ENCODE measurements at places on chromosomes 7 and 10.

- DNase-seq, result no peak
Measured at GRCh38 chr7:144027070-144027469, 21.7 kb upstream of the OR2A5 start.

DNA sequence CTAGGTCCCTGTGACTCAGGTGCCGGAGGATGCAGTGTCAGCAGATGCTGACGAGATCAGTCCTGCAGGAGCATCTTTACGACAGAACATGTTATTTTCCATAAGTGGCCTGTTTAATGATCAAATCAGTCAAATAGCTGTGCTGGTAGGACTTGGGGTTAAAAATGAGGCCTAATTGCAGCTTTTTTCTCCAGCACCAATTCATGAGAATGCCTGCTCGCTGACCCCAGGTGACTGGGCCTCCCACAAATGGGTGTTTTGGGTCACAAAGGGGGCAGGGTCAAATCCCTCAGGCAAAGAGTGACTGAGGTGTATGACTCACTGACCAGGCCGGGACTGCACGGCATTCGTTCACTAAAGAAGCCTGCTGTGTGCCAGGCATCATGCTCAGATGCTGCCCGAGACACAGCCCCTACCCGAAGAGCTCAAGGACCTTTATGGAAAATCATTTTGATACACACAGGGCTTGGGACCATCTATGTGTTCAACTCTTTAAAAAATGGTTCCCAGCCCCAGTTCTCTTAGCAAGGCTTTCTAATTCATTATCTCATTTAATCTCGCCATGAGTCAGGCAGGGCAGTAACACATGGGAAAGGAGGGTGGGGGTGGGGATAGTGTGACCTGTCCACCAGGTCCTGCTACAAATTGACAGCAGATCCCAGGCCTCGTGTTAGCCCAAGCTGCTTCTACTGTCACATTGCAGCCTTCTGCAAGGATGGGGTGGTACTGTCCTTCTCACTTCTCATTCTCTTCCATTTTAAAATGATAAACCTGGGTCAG, 21.1 kb downstream of the ZNF775 start:
- DNase-seq, result no peak

DNA sequence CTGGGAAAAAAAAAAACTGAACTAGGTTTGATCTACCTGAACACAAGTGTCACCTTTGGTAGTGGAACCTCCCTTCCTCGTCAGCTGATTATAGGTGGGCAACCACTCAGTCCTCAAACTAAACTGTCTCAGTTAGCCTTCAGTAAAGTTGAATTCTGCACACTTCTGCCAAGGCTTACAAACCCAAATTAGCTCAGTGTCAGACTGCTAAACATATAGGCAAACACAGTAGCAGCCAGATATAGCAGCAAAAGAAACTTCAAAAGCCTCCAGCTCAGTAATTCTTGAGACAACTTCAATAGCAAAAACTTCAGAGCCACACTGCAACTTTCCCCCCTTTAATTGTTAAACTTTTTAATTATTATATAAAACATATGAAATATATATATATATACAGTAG, 956.9 kb downstream of the XPNPEP1 start:
- DNase-seq, result no peak

- no peak for DNase-seq
Measured at GRCh38 chr7:83204715-83205114, 42.0 kb upstream of the PCLO start.

- no peak for DNase-seq
Measured at GRCh38 chr10:124641282-124642087, 102.7 kb downstream of the FAM53B start.

DNA sequence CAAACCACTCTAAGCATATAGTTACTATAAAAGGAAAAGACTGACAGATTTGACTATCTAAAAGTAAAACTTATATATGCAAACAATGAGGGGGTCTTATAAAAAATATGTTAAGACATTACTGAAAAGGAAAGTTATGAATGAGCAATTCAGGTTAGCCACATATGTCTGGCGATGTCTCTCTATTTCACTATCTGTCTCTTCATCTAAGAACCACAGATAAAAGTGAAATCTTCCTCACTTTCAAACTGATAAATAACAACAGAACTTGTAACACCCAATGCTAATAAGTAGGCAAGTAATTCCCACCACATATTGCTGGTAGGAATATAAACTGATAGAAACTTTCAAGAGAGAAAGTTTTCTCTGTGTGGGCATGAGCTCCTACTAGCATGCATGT, 138.2 kb downstream of the CHCHD3 start:
- no peak for DNase-seq

DNA sequence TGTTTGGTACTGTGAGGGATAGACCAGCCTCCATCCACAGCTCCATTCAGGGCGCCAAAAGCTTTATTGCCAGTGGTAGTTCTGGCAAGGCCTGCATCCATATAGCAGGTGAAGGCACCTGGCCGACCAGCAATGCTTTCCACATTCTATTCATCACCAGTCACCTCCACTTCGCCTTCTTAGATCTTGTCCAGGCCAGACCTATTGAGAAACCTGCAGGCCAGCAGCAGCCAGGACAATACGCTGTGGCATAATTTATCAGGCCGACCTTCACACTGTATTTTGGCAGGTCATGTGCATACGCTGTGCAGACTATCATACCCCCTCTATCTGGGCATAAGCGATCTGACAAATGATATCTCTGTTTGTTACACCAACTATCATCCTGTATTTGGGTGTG, 15.2 kb upstream of the KNDC1 start:
- DNase-seq, result no peak

DNA sequence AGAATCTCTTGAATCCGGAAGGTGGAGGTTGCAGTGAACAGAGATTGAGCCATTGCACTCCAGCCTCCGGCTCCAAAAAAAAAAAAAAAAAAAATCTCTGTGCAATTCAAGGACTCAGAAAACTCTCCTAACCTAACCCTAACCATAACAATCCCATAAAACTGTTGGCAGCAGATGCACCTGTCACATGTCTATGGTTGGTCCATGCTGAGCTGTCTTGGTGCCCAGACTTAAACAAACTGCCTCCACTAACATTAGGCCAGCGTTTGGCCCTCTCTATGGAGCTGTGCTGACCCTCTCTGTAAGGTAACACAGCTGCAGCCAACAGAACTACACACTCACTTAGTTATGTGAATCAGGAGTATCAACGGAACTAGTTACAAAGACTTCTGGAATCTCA, 132.5 kb upstream of the PTER start:
- no peak for DNase-seq

DNA sequence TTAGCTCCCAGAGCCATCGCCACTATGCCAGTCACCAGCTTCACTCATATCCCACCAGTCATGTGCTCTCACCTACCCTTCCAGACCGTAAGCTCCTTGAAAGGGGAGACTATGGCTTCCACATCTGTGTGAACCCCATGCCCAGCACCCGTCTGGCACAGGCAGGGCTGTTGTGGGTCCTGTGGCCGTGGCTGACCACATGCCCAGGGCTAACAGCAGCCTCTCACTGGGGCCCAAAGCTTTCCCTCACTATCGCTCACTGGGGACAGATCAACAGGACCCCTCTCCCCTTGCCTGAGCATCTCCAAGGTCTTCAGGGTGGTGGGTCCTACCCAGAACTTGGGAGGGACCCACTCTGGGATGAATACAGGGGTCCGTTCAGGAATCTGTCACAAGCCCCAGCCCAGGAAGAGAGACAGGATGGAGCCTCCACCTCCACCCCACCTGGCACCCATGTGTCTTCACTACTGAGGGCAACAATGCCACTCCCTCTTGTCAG, 303.9 kb downstream of the GRID1 start:
- DNase-seq, result no peak

GRCh38 chr7:134778941-134779740, at the start of gene CALD1:
Gene CALD1, plus strand, starts transcription at chr7:134779634. Its CDS starts 88,100 bp downstream, at chr7:134867734.
- peak; percentile 80 for DNase-seq

DNA sequence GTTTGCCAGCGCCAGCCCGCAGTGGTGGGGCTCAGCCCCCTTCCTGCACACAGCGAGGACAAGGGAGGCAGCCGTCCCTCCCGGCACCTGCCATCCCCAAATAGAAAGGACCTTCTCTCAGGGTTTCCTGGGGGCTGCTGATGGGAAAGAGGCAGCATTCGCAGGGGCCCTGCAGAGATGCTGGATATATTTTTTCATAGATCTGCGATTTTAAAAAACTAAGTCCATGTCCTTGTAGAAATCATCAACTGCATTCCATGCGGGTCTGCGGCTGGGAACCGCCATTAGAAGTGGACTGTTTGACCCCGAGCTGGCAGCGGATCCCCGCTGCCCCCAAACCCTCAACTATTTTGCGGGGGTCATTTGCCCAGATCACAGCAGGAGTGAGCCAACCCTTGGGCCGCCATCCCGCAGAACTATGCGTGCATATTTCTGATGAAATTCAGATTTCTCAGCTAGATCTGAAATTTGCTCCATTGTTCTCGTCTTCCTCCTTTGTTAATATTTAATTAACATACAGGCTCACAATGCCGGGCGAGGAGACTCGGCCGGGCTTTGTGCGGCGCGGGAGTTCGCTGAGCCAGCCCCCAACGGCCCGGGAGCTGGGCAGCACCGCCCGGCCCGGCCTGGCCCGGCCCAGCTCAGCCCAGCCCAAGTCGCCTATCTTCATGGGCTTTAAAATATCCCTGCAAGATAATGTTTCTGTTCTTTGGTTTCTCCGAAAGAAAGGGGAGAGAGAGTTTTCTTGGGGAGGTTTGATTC, 2.0 kb downstream of the EN2 start:
- no peak for DNase-seq

DNA sequence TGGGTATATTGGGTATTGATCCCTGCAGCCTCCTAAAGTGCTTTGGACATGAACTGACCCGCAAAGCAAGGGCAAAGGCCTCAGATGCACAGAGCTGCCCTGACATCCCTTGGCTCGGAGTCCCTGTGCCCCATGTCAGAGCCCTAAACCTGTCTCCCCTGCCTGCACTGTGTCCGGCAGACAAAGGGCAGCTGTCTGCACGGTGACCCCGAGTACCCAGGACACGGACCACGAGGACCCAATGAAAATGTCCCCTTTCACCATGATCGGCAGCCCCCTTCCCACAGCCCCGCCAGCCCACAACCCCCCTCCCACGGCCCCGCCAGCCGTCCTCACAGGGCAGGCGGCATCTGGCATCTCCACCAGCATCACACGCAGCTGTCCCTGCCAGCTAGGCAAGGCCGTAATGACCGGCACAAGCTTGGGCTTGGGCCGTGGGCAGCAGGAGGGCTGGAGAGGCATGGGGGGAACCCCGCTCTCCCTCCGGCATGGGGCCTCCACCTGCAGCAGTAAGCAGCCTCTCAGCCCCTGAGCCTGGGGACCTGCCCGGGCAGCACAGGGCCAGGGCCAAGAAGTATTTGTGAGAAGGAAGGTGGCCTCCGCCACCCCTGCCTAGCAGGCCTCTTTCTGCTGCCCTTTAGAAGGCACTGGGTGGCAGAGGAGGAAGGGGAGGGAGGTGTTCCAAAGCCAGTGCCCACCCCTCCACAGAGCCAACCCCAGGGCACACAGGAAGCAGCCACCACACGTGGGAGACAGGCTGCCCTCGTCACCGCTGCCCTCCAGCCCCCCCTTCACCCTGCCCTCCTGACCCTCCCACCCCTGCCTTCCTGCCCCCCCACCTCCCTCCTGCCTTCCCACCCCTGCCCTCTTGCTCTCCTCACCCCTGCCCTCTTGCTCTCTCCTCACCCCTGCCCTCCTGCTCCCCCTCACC, 10.1 kb downstream of the NUDT1 start:
- DNase-seq, result no peak

- DNase-seq, result no peak
Measured at GRCh38 chr10:11573497-11573896, 38.0 kb downstream of the USP6NL start.

GRCh38 chr10:90865401-90865800, 6.4 kb upstream of the RPP30 start:
- peak; percentile 10 for DNase-seq

- DNase-seq, result no peak
Measured at GRCh38 chr7:155219947-155220769, 77.5 kb upstream of the INSIG1 start.

DNA sequence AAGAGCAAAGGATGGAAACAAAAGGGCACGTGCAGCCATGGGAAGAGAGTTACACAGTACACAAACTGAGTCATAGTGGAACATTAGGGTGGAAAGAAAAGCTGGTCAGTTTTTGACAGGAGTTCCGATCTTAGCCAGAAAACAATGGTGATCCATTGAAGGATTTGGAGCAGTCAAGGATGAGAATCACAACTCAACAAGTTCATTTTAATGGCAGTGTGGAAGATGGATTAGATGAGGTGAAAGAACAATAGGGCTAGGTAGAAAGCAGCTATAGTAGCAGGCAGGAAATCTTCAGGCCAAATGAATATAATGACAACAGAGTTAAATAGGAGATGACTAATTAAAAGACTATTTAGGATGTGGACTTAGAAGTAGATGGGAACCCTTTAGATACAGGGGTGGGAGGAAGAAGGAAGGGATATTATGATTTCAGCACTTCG, 136.3 kb downstream of the DOCK4 start:
- no peak for DNase-seq

DNA sequence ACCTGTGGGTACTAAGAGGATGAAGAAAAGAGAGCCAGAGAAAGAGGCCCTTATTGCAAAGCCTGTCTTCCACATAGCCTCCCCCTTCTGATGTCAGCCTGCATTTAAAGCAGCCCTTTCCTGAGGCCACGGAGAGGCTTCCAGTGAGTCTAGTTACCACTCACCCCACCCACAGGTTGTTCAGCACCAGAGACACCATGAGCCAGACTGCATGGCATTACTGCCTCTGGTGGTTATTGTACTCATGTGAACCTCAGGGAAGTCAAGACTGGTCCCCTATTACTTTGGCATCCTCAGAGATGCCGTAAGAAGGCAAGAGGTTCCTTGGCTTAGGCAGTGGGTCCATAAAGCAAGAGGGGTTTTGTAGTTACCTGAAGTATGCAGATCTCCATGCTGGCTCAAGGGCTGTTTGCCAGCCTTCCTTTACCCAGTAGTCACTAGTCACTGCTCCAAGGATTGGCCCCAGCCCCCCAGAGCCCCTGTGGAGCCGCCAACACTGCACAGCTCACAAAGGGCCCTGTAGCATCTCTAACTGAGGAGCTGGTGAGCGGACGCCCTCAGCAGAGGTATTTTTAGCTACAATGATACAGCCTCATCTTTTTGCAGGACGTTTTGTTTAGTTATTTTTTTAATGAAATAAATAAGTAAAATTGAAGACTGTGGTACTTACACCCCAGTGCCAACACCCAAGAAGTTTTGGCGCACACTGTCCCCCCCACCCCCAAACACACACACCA, 20.7 kb downstream of the LRRC4 start:
- no peak for DNase-seq

DNA sequence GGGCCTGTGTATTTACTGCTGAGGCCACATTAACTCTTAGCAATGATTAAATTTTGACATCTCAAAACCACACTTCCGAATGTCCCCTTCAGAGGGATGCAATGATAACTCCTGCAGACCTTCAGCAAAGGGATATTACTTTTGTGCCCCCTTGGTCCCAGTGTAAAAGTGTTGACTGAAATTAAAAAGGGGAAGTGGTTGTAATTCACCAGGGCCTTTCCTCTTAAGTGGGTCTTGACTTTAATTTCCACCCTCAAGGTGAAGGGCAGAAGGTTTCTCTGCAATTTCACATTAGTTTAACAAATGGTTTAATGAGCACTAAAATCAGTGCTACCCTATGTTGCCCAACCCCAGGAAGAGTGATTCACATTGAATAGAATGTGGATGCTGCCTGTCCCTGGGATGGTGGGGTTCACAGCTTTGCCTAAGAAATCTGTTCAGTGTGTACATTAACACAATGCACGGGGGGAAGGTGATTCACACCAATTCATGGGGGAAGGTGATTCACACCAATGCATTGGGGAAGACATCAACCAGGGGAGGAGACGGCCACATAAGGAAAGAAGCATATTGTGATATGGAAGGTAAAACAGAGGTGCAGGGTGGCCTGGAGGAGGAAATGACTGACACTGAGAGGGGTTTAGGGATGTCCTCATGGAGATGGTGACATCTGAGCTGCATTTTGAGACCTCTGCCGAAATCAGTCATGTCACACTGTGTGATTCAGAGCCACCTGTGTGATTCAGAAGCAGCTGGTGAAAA, 19.4 kb upstream of the TNS3 start:
- no peak for DNase-seq
